ENCODE measurements at places on chromosomes 5 and 9.

- DNase-seq, result no peak
These were observed 66.6 kb upstream of the NR3C1 start for GRCh38 chr5:143470120-143470519.

- no peak for DNase-seq
These were observed 11.1 kb upstream of the KIF12 start for GRCh38 chr9:114110180-114110579.

DNA sequence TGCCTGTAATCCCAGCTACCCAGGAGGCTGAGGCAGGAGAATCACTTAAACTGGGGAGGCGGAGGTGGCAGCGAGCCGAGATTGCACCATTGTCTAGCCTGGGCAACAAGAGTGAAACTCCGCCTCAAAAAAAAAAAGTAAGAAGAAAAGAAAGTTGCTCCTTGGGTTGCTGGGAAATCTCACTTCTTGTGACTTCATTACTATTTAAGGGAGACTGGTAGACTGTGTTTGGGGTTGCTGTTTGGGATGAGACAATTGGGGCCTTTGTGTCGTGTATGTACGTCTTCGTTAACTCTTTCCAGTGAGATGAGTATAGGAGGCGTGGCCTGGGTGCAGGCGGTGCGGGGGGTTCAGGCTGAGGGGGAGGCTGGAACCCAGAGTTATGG is 11.6 kb downstream of the NDST1 start:
- DNase-seq, result no peak

- DNase-seq, result no peak
These were observed 295.5 kb downstream of the PRR16 start for GRCh38 chr5:120759587-120759986.

- no peak for DNase-seq
These were observed 28.0 kb upstream of the SIL1 start for GRCh38 chr5:139226131-139226530.

GRCh38 chr5:131406975-131407638 is 143.3 kb downstream of the CDC42SE2 start:
- no peak for DNase-seq

DNA sequence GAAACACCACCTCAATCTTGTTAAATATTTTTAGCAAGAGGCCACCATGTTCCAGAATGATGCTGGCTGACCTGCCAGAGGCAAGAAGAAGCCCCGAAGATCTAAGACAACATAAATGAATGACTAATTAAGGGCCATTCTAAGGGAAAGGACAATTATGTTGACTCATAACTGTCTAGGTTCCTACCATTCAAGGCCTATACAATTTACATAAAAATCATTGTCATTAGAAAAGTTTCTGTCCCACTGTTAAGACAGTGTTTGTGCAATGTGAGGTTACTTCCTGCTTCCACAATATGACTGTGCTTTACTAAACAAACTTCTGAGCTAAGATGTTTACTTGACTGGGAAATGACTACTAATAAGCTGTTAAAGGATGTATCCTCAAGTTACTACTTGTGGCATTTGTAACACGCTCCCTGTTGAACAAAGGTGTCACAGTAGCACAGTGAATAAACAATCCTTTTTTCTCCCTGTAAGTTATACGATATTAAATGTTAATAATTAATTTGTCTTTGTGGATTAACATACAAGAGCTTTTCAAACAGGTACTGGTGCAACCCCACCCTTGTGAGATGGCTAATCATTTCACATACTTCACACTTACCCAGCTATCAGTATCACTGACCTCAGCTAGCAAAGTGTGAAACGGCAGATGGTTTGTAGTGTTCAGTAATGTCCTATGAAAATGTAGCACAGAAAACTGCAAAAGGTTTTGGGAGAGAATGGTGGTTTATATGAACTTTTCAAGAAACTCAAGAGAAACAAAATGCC is 195.8 kb downstream of the EFNA5 start:
- DNase-seq, result no peak

GRCh38 chr5:65803699-65804391 is 81.8 kb downstream of the NLN start:
- DNase-seq, result no peak

DNA sequence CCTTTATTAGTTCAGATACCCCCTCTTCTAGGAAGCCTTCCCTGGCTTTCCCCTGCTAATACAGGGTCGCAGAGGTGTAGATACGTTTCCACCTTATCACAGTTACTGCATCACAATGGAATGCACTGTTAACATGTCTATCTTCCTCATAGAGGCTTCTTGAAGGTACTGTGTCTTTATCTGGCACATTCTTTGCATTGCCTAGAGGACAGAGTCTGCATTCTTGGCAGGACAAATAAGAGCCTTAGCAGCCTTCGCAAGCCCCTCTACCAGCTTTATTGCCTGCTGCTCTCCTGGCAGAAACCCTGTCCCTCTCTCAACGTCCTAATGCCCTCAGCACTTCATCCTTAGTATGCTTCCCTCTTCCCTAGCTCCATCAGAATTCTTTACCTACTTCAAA is 31.6 kb downstream of the SLC1A3 start:
- no peak for DNase-seq

GRCh38 chr5:146533260-146533857 is 17.4 kb upstream of the GPR151 start:
- DNase-seq, result peak; percentile 84

All from BE2C (cell line).